Tongue (tissue), 3 donors: ENCODE measurements at places on chromosomes 6 and 20. TPM values are rescaled to one million over a fixed set of nuclear protein-coding genes. Genes with fewer than 3 reads are reported as not detected.

- DNase-seq: no peak
Measured at GRCh38 chr6:110996691-110997090, 14.9 kb downstream of the RPF2 start.

The PTCHD4 gene
- total RNA-seq: 1.4 TPM

DNA sequence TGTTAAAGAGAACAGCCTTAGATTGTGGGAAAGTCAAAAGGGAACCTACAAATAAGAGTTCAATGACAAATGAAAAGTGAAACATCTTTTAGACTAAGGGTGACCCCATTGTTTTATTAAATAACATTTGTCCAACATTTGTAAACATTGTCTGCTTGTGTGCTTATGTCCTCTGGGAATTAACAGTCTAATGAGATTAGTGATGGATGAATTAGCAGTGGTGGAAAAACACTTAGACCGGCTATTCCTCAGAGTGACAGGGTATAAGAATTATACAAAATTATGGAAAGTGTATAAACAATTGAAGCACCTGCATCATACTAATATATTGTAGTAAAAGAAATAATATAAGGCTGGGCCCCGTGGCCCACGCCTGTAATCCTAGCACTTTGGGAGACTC lies 29.3 kb upstream of the HFE start:
- DNase-seq: no peak

DNA sequence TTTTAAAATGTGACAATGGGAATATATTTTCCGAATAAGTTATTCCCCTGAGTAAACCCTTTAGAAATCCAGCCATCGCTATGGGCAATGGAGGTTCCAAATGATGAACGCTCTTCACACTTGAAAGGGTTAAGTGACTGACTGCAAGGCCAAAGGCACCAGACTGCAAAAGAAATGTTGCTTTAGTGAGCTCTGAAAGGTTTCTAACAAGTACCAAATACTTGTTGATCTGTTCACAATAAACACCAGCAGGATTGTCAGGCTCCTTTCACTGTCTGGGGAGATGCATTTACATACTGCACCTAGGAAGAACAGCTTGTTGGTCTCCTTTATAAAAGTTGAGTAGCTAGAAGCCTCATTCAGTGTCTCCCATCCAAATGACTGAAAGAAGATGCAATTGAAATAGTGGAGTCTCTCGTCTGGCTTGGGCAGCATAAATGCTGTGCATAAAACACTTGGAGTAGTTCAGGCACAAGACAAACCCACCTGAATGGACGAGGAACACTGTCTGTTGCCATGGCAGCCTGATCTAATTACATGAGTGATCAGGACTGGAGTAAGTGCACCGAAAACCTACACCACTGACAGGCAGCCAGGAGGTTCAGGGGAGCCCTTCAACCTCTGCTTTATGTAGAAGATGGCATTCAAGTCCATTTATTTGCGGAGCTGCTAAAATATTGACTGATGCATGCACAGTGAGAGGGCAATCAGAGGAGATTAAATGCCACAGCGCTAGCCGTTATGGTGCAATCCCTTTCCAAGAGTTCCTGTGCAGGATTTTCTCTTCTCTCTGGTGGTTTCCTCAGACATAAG lies 2.9 kb downstream of the ATXN1 start:
- DNase-seq: peak; percentile 57

- DNase-seq: no peak
Measured at GRCh38 chr6:20205722-20206161, 6.5 kb downstream of the MBOAT1 start.

The FOXC1 gene
- 9.1 TPM for total RNA-seq

DNA sequence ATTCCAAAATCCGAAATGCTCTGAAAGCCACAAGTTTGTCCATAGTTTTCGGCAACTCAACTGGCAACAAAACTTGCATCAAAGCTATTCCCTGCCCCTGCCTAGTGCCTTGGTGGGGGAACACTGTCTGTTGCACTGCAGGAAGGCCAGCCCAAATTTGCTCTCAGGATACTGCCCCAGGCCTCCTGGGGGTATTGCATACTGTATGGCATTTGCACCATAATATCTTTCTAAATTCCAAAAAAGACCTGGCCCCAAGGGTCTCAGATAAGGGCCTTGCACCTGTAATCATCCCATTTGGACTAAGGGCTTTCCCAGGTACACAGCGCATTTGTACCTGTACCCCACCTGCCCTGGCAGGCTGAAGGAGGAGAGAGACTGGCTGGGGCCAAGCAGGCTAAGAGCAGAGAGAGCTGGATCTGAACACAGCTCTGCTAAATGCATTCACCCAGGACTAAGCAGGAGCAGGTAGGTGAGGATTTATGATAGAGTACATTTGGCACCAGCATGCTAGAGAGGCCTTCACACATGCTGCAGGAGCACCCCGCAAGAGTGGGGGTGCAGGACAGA lies 4.0 kb upstream of the GRM4 start:
- DNase-seq: no peak

The RNF217 gene
- total RNA-seq: 42.2 TPM

- DNase-seq: peak; percentile 68
Measured at GRCh38 chr6:148177589-148178233, 164.9 kb upstream of the SASH1 start.
